ENCODE measurements at places on chromosomes 16 and 17. TPM values are rescaled to one million over a fixed set of nuclear protein-coding genes. Genes with fewer than 3 reads are reported as not detected.

PDK2 gene
- 103 TPM for total RNA-seq

RPH3AL gene
- 39.5 TPM for total RNA-seq

ZNF594 gene
- 4.2 TPM for total RNA-seq

MPP2 gene
- total RNA-seq = 2.4 TPM

CYB5D1 gene
- 10.8 TPM for total RNA-seq

RUNDC3A gene
- 12.6 TPM for total RNA-seq

NTHL1 gene
- total RNA-seq = 20.1 TPM

TTLL6 gene
- total RNA-seq = not detected

ST6GALNAC2 gene
- 71.1 TPM for total RNA-seq

ORC6 gene
- total RNA-seq = 1.8 TPM

SLC47A1 gene
- 19.1 TPM for total RNA-seq

SCARF1 gene
- total RNA-seq = 5.5 TPM

SLC16A6 gene
- total RNA-seq = 5.1 TPM

KRT23 gene
- total RNA-seq = 310 TPM

TBC1D3 gene
- total RNA-seq = not detected

NPIPA1 gene
- 77.1 TPM for total RNA-seq

EVPL gene
- 218 TPM for total RNA-seq

ANKFN1 gene
- 3.1 TPM for total RNA-seq

OMG gene
- total RNA-seq = not detected

GSG1L2 gene
- not detected for total RNA-seq

TANC2 gene
- total RNA-seq = 82.4 TPM

PHB1 gene
- 90.1 TPM for total RNA-seq

C17orf107 gene
- total RNA-seq = 7.1 TPM

RAI1 gene
- total RNA-seq = 20.3 TPM

KRTAP9-4 gene
- 103 TPM for total RNA-seq

CAVIN1 gene
- 153 TPM for total RNA-seq

KRT15 gene
- 1,796 TPM for total RNA-seq

CACNG1 gene
- not detected for total RNA-seq

NAGS gene
- 0.76 TPM for total RNA-seq

LLGL2 gene
- total RNA-seq = 75.3 TPM

CCL3 gene
- 0.79 TPM for total RNA-seq

KLHDC4 gene
- total RNA-seq = 32.7 TPM

KCNAB3 gene
- total RNA-seq = 1.9 TPM

KRT28 gene
- 5.6 TPM for total RNA-seq

AARSD1 gene
- 15.8 TPM for total RNA-seq

HCRT gene
- total RNA-seq = not detected

CNTD1 gene
- total RNA-seq = not detected

C16orf96 gene
- total RNA-seq = 0.34 TPM

ZMYND15 gene
- 0.60 TPM for total RNA-seq

PRMT7 gene
- 70.2 TPM for total RNA-seq

PARD6A gene
- total RNA-seq = 4.1 TPM

OTOP3 gene
- 0.98 TPM for total RNA-seq

FNDC8 gene
- total RNA-seq = not detected

TNFRSF17 gene
- total RNA-seq = not detected

TPPP3 gene
- 47.6 TPM for total RNA-seq

CTRB1 gene
- not detected for total RNA-seq

TEX14 gene
- total RNA-seq = 0.32 TPM

C17orf50 gene
- not detected for total RNA-seq

XAF1 gene
- 16.3 TPM for total RNA-seq

TM4SF5 gene
- not detected for total RNA-seq

TVP23A gene
- total RNA-seq = not detected

ASPA gene
- total RNA-seq = 0.98 TPM

AOC2 gene
- total RNA-seq = 0.64 TPM

OR1F1 gene
- not detected for total RNA-seq
